ENCODE measurements at places on chromosomes 12 and 14. TPM values are rescaled to one million over a fixed set of nuclear protein-coding genes. Genes with fewer than 3 reads are reported as not detected.

NKX2-1 gene
- total RNA-seq: not detected

DNA sequence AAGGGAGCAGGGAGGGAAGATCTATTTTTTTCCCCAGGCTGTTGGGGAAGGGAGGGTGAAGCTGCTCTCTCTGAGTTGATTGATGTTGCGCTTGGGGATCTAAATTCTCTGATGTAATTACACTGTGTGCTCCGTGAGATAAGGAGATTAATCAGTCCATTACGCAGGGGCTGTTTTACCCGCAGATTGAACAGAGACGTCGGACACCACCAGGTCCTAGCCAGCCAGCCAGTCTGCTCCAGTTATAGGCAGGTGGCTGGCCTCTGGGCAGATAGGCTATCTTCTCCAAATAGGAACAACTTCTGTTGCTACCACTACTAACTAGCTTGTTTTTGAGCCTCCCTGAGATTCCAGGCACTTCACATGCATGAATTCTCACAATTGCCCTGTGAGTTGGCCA, 91.1 kb downstream of the SRRM4 start:
- DNase-seq: no peak

BICDL1 gene
- total RNA-seq: 103 TPM

GRCh38 chr12:53856132-53856531, 82.5 kb upstream of the HOXC13 start:
- DNase-seq: no peak

KCNMB4 gene
- 1.3 TPM for total RNA-seq

DNA sequence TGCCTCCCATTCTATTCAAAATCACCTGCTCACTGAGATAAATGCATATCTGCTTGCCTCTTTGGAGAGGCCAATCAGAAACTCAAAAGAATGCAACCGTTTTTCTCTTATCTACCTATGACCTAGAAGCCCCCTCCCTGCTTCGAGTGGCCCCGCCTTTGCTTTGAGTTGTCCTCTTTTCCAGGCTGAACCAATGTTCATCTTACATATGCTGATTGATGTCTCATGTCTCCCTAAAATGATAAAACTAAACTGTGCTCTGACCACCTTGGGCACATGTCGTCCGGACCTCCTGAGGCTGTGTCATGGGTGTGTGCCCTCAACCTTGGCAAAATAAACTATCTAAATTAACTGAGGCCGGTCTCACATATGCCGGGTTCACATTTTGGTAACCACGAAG, 64.1 kb upstream of the HECTD1 start:
- no peak for DNase-seq

DNA sequence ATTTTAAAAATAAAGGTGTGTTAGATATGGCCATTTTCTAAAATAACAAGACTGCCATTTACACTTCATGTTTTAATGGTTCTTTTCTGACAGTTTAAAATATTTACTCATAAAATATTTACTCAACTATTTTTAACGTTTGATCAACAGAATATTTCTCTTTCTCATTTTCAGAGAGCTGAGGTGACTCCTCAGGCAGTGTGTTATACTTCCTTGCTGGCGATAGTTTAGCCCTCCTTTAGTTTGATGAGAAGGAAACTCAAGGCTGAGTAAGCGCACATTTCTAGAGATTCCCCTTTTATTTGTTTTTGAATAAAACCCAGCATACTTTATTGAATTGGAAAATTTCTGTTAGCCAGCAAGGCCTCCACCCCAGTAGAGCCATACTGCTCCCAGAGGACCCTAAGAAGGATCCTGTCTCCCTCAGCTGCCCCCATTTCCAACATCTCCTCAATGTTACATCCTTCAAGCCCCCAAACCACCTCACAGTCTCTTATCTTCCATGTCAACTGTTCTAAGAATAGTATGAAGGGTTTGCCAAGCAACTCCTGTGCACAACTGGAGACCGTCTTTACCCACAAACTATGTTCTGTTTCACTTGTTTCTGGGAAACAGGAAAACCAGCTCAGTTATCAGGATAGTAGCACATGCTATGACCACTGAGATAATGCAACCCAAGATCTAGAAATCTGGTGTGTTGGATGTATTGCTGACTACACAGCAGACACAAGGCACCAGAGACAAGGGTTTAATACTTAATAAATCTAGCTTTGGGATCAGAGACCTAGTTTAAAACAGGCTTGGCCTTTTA, 129.5 kb downstream of the STXBP6 start:
- no peak for DNase-seq

LHX5 gene
- not detected for total RNA-seq

AKAP6 gene
- total RNA-seq: 1.4 TPM

DNA sequence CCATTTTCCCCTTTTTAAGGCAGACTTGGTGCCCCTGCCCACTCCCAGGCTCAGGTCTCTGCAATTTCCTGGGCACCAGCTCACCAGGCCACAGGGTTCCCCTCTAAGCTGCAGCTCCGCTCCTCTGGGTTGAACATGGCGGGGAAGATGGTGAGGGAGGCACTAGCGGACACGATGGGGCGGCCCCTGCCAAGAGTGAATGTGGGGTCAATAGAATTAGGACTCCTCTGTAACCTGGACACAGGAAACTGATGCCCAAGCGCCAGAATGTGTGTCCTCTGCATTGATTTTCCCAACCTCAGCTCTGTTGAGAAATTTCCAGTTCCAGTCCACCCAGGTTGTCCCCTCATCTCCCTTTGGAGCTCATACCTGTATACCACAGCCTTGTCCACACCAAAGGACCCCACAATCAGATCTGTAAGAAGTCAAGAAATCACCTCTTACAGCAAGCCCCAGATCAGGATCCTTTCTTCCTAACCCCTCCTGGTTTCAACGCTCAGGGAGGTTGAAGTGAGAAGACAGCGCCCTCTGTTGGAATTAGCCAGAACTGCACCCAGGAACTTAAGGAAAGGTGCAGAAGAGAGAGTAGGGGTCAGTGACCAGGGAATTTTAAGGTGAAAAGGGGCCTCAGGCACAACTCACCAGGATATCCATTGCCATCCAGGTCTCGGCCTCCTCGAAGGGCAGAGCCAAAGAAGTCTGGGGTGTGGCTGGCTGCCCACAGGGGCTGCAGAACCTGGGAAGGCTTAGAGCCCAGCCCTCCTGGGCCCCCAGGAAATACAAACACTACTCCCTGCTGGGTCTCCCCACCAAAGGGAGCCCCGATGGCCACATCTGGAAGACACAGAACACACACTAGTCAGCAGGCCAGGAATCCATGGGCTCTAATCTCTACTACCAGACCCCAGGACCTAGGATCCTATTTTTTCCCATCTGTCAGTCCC, 14.7 kb downstream of the ITGA5 start:
- peak; percentile 82 for DNase-seq
